CD4-positive, alpha-beta T cell treated with Interleukin-6 at 100 ng/mL for 8 hours (primary cell): ENCODE measurements at places on chromosomes 5 and 9.
A peak's percentile ranks its signal among the peaks of the same experiment; 100 is the strongest.

DNA sequence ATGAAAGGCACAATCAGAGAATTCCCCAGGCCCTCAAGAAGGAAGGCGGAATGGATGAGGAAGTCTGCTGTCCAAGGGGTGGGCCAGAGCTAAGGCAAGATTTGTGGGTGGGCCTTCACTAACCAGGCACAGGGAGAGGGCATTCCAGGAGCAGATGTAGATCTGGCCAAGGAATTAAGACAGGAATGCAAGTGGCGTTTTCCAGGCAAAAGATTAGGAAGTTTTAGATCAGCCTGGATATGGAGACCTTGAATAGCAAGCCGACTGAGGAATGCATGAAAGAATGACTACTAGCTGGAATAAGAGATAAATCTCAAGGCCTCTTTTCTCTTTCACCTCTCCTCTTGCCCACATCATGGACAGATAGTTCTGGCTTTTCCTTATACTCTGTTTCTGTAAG lies 68.5 kb downstream of the GHR start:
- DNase-seq: no peak

DNA sequence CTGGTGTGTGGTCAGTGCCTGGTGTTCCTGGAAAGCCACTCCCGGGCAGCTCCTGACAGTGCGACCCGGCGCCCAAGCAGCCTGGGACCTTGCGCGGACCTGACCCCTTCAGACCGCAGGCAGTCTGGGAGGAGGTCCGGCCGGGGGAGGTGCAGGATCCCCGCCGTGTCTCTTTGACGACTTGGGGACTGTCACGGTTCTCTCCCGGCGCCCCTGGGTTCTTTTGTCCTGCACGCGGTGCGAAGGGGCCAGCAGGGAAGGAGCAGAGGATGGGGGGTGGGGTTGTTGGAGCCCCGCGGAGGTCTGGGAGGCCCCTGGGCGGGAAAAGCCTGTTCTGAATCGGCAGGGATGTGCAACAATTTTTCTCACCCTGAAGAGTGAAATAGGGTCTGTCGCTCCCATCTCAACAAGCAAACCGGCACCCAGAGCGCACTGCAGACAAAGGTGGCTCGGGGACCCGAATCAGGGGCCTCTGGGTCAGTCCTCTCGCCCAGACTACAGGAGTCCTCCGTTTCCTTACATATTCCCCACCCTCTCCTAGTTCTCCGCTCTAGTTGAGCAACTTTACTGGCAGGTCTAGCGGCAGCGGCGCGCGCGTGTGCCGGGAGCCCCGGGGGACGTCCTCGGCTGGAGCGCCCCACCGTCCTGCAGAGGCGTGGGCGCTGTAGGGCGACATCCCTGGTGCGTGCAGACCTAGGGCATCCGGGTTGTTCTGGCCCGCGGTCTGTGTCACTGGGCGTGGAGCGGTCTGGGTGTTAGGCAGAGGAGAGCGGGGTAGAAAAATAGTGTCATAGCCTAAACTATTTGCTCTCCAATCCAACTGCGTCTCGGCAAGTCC lies 1.2 kb downstream of the VCAN start:
- no peak for DNase-seq

DNA sequence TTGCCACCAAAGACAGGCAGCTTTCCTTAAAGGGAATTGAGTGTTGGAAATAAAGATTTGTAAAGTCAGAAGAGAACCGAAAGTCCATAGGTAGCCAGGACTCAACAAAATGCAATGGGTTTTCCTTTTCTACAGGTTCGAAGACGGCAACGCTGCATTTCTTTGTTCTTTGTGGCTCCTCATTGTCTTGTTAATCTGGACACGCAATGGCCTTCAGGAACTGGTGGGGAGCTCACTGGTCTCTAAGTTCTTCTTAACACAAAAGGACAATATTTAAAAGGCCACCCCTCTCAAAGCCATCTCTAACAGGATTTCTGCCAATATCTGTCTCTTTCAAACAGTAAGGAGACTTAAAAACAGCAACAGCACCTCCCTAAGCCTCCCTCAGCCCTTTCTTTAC lies 170.6 kb downstream of the RMI1 start:
- no peak for DNase-seq

DNA sequence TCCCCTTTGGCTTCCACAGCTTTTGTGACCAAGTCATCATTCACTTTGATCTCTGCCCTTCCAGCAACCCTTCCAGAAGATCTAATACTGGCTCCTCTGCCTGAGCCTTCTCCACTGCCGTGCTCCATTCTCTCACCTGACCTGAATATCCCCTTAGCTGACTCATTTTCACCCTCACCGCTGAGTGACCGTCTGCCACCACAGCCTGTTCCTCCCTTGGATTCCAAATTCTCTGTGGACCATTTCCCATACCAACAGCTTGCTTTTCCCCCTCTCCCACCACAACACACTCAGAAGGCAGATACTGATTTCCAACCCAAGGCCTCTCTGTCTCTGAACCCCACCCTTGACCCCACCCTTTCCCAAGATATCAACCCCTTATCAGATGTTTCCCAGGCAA lies 20.5 kb upstream of the SPATA31D1 start:
- DNase-seq: no peak

GRCh38 chr5:78009937-78010527 lies 233.9 kb upstream of the TBCA start:
- DNase-seq: no peak

DNA sequence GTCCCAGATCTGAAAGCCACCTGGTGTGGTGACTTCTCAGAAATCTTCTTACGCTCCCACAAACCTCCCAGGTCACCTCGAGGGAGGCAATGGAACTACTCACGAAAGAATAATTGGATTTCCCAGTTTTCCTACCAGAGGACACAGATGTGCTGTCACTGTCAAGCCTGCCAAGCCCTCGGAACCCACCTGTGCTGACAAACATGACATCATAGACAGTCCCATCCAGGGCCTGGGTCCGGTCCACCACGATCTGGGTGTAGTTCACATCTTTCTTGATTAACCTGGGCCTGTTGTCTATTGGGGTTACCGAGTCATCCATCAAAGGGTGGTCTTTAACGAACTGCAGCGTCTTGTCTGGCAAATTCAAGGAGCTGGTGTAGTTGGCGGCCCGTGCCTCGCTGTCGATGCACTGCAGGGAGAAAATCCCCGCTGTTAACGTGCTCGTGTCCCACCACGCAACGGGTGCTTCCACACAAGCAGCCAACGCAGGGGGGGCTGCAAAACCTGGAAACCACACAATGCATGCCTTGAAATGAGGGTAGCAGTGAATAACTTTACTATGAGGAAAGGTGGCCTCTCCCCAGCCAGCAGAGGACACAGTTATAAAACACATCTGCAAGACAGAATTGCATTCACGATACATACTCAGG lies 69.0 kb downstream of the SECISBP2 start:
- DNase-seq: no peak

DNA sequence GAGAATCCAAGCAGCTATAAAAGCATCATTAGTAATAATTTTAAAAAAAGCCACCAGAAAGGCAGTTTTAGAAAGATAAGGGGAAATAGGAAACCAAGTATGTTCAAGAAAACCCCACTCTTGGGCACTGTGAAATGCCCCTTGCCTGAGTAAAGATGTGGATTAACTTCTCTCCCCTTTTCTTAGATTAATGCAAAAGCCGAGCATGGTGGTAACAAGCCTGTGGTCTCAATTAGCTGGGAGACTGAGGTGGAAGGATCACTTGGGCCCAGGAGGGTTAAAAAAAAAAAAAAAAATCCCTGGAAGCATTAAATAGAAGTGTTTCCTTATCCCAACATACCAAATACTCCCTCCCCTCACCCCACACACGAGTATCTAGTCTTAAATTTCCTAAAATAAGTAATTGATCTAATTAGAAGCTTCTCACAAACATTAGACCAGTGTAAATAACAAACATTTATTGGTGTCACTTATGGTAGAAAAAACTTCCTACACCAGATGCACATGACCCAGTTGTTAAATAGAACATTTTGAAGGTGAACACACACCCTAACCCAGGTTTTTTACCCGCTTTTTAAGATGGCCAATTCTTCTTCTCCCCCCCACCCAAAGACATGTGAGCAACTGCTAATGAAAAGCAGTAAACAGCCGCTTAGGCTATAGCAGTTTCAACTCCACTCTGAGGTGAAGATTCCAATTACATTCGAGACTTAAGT lies 5.2 kb downstream of the HSPA5 start:
- DNase-seq: no peak

GRCh38 chr5:41195228-41195627 lies 18.1 kb downstream of the C6 start:
- no peak for DNase-seq

DNA sequence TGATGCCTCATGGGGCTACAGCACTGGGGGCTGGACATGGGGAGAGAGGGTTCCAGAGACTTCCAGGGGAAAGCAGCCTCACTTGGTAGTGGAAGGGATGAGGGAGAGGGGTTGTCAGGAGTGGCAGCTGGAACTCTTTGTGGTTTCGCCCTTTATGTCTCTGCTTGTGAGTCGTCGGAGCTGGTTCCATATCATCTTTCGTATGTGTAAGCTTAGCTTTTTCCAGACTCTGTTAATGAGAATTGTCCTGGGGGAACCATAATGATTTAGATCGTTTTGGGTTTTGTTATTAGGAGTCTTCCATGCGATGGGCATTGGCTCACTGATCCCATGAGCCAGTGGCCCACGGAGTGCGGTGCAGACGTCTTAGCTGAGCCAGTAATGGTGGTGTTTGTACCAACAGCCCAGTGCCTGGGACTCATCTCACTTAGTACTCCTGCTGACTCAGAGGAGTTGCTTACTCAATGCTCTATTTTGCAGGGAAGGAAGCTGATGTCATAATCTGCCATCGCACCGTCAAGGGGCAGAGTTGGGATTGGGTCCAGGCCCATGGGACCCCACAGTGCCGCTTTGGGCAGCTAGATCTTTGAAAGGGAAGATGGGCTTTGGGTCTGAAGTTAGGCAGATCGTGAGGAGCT lies 48.5 kb downstream of the NEK6 start:
- DNase-seq: no peak

GRCh38 chr5:10157085-10157669 lies 92.5 kb downstream of the ATPSCKMT start:
- no peak for DNase-seq

DNA sequence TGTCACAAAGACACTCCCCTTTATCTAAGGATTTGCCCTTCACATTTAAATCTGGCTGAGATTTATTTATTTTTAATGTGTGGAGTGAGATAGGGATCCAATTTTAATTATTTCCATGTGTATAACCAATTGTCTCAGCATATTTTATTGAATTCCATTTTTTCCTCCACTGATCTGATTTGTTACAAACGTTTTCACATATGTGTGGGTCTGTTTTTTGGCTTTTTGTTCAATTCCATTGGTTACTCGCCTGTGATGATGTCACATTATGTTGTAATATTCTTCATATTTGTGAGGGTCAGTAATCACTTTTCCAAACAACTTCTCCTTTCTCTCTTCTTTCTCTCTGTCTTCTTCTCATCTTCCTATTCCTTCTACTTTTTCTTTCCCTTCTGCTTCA lies 278.3 kb upstream of the RFX3 start:
- no peak for DNase-seq

- no peak for DNase-seq
Observed at GRCh38 chr5:14472986-14473567, 108.5 kb upstream of the OTULINL start.

- DNase-seq: no peak
Observed at GRCh38 chr9:131693651-131694597, 46.0 kb downstream of the RAPGEF1 start.

- DNase-seq: peak; percentile 89
Observed at GRCh38 chr5:138337685-138338410, at the start of gene FAM53C. Gene FAM53C, plus strand, starts transcription at chr5:138338266. Its CDS starts 3,070 bp downstream, at chr5:138341336.

- DNase-seq: no peak
Observed at GRCh38 chr5:150503977-150504620, 3.8 kb upstream of the NDST1 start.

GRCh38 chr5:114948363-114948762 lies 221.3 kb downstream of the TRIM36 start:
- DNase-seq: no peak

DNA sequence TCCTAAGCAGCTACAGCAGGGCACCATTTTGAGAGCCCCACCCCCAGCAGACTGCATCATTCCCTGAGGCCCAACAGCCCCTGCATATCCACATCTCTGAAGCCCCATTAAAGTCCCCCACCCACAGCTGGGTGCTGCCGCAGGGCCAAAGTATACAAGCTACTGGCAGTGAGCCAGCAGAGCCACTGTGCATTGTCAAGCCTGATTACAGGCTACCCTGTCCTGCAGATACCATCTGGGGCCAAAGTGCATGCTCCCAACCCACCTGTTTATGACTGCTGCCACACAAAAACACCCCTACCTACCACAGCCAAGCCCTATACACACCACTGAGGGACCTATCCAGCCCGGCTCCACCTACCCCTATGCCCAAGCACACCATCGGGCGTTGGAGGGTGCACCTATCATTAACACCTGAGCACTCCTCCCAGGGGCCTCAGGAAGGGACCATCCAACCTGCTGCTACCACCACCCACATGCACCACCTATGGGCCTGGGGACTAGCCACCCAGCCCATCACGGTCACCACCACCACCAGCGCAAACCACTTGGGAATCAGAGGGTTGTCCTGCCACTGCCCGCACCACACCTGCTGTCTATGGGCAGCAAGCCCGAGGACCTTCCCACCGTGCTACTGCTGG lies 105.0 kb downstream of the PLPP1 start:
- no peak for DNase-seq

GRCh38 chr5:90939211-90939610 lies 380.6 kb downstream of the ADGRV1 start:
- no peak for DNase-seq

GRCh38 chr5:133432956-133433532 lies 179.3 kb downstream of the FSTL4 start:
- DNase-seq: no peak

DNA sequence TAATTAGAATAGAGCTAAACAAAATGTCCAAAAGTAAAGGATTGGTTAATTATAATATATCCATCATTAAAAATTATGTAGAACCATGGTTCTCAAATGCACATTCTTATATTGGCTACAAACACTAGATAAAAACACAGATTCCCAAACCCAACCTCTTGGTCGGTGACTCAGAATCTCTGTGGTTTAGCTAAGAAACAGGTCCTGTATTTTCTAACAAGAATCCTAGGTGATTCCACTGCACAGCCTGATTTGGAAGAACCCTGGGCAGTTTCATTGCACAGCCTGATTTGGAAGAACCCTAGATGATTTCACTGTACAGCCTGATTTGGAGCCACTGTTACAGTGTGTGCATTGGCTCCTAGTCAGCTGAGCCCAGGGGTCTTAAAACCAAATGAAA lies 67.9 kb downstream of the KIAA1958 start:
- no peak for DNase-seq

DNA sequence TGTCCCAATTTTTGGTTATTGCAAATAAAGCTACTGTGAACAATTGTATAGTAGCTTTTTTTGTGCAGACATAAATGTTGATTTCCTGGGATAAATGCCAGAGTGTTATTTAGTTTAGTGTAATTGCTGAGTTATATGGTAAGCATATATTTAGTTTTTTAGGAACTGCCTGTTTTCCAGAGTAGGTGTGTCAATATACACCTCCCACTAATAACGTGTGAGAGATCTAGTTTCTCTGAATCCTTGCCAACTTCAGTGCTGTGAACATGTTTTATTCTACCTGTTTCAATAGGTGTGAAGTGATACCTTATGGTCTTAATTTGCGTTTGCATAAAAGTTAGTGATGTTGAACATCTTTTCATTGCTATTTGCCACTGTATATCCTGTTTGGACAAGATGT lies 9.1 kb upstream of the OR2S2 start:
- DNase-seq: no peak
